Stromal cell of bone marrow (primary cell): ENCODE measurements at places on chromosomes 4 and X.

GRCh38 chrX:31287861-31288260 lies 216.0 kb upstream of the FTHL17 start:
- DNase-seq: no peak

- no peak for DNase-seq
Measured at GRCh38 chr4:123390846-123391456, 5.6 kb upstream of the SPRY1 start.

GRCh38 chrX:38919202-38919601 lies 117.9 kb downstream of the MID1IP1 start:
- no peak for DNase-seq

DNA sequence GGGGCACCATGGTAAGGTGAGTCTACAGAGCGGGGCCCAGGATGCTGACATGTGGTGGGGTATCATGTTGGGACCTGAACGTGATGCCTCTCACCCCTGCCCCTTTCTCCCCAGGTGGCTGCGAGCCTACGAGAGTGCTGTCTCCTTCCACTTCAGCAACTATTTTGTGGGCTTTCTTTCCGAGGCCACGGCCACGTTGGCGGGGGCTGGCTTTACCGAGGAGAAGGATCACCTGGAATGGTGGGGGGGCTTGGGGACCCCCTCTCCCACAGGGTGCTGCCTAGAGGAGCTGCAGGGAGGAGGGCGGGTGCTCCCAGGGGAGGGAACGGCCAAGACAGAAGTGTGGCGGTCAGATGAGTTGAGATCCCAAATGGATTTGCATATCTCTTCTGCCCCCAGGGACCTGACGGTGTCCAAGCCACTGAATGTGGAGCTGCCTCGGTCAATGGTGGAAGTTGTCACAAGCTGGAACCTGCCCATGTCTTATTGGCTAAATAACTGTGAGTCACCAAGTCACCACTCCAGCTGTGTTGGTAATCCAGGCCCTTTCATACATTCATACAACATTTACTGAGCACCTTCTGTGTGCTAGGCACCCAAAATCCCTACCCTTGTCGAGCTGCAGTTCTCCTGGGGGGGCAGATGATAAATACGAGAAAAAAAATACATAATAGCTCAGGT lies 5.5 kb downstream of the PORCN start:
- DNase-seq: no peak

GRCh38 chr4:16875487-16875886 lies 23.0 kb downstream of the LDB2 start:
- peak; percentile 77 for DNase-seq

GRCh38 chr4:86549163-86549788 lies 44.8 kb upstream of the PTPN13 start:
- no peak for DNase-seq

GRCh38 chr4:79662651-79663050 lies 254.6 kb upstream of the GK2 start:
- DNase-seq: no peak

DNA sequence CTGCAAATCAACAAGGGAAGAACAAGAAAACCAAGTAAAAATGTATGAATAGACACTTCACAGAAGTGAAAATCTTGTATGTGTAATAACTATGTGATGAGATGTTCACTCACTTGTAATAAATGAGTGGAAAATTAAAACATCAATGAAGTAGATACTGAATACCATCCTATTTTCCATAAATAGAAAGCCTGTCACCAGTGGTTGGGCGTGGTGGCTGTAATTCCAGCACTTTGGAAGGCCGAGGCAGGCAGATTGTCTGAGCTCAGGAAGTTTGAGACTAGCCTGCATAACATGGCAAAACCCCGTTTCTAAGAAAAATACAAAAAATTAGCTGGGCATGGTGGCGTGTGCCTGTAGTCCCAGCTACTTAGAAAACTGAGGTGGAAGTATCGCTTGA lies 53.5 kb upstream of the SOD3 start:
- DNase-seq: no peak

- DNase-seq: no peak
Measured at GRCh38 chr4:10134141-10134540, 17.5 kb upstream of the WDR1 start.
